ENCODE measurements at places on chromosomes 6 and 20. TPM values are rescaled to one million over a fixed set of nuclear protein-coding genes. Genes with fewer than 3 reads are reported as not detected.

- no peak overlapping the region for H3K4me3 ChIP-seq
- no peaks in the 10 kb centered on the region for H3K27me3 ChIP-seq
- no peak for DNase-seq
Observed at GRCh38 chr6:37501632-37502491, 2.2 kb upstream of the CCDC167 start.

DNA sequence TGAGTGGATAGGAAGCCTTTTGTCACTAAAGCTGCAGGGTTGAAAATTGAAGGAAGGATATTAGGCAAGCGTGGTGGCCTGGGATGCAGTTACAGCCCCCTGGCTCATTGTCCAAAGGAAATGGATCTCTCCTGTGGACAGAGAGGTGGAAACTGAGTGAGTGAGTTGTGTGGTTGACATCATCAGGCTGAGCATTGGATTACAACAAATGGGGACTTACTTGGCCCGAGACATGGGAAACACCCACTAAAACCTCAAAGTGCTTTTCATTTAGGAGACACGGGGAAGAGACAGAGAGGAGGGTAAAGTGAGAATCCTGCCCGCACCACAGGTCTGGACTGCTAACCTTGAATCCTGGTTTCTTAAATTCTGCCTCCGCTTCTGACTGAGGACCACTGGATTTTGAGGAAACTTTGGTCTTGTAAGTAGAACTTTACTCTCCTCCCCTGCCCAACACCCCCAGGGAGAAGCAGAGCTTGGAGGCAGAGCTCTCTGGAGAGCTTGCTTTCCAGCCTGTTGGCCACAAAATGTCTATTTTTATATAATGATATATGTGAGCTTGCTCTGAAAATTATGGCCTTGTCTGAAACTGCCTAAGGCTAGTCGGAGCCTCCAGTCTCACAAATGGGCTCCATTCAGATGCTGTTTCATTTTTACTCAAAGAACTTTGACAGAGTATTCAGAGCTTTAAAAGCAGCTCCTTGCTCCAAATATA, at the start of gene PKIG:
TSS of gene PKIG (plus strand) at position 269 of the 715 bp plus-strand sequence. CDS start 31,978 bp downstream, outside the sequence.
- peak within 1 kb of the TSS; percentile 88 for H3K4me3 ChIP-seq
- H3K36me3 ChIP-seq: no peaks in the 10 kb centered on the region
- peak; percentile 65 for DNase-seq
- peak within 1 kb of the TSS; percentile 96 for H3K27ac ChIP-seq

DNA sequence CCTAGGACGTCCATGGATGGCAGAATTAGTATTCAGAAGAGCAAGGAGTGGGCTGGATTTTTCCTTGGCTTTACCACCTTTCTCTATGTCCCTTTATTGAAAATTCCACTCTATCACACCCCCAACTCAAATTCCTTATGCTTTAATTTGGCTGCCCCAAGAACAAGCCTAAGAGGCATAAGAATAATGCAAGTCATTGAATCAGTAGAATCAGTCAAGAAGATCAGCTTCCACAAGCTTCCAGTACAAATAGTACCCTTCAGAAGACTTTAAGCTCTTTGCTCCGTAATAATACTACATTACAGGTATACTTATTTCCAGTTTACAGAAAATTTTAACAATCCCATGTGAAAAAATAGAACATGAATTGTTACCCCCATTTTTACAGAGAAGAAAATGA, 51.0 kb upstream of the SNAP25 start:
- no peaks in the 10 kb centered on the region for H3K36me3 ChIP-seq
- no peak for DNase-seq
- H3K27ac ChIP-seq: no peak overlapping the region
- H3K4me1 ChIP-seq: no peaks in the 10 kb centered on the region

DNA sequence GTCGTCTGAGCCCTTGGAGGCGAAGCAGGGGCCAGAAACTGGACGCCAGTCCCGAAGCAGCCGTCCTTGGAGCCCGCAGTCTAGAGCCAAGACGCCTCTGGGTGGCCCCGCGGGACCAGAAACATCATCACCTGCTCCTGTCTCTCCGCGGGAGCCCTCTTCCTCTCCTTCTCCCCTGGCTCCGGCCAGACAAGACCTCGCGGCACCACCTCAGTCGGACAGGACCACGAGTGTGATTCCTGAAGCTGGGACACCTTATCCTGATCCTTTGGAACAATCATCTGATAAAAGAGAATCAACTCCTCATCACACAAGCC, 416 bp downstream of the RSPH4A start:
- H3K4me3 ChIP-seq: peak overlapping the region; percentile 76
- no peaks in the 10 kb centered on the region for H3K36me3 ChIP-seq
- H3K27me3 ChIP-seq: no peaks in the 10 kb centered on the region
- peaks cover 6% of the 10 kb centered on the region for H3K4me1 ChIP-seq
- DNase-seq: peak; percentile 57

DNA sequence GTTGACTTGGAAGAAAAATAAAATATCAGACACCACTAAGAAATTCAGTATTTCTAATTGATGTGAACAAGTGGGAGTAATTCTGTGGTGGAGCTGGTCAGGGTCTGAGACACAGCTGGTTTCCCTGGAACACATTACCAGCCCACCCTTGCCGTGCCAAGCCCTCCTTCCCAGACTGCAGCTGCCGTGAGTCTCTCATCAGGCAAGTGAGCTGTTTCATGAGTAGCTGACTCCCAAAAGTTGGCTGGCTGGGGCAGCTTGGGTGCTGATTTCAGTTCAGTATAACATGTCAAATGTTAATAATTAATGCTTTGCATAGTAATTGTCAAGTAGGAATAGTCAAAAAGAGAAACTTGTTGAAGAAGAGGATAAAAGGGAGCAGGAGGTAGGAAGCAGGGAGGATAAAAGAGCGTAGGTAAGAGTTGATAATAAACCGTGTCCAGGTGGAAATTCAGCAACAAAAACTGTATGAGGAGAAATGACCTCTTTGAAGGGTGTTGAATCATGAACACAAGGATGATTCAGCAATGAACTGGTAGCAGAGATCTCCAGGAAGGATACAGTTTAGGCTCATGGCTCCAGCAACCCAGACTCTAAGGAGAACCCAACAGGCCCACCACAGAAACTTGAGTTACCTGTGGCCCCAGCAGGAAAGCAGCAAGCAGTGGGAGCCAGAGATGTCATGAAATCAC, 110.9 kb upstream of the SSTR4 start:
- no peaks in the 10 kb centered on the region for H3K36me3 ChIP-seq
- DNase-seq: no peak
- no peaks in the 10 kb centered on the region for H3K4me1 ChIP-seq
- H3K27ac ChIP-seq: no peak overlapping the region

The SSTR4 gene
- not detected for total RNA-seq

The DOK5 gene
- 25.5 TPM for total RNA-seq

The OTOR gene
- total RNA-seq: not detected

The F13A1 gene
- total RNA-seq: 50.1 TPM

Data from psoas muscle (tissue), 8 donors.